ENCODE measurements at places on chromosomes 1 and 21. TPM values are rescaled to one million over a fixed set of nuclear protein-coding genes. Genes with fewer than 3 reads are reported as not detected.
A peak's percentile ranks its signal among the peaks of the same experiment; 100 is the strongest.

TP73 gene
- total RNA-seq: 0.65 TPM

- H3K27ac ChIP-seq: no peak overlapping the region
- H3K27me3 ChIP-seq: no peaks in the 10 kb centered on the region
- H3K4me1 ChIP-seq: peaks cover 26% of the 10 kb centered on the region
- H3K36me3 ChIP-seq: peaks cover 4% of the 10 kb centered on the region
Measured at GRCh38 chr1:168312718-168313604, 32.3 kb downstream of the TBX19 start.

GRCh38 chr1:27521861-27522431 is 32.0 kb upstream of the WASF2 start:
- H3K4me1 ChIP-seq: peaks cover 89% of the 10 kb centered on the region
- DNase-seq: no peak
- H3K4me3 ChIP-seq: peak overlapping the region; percentile 94
- H3K36me3 ChIP-seq: peaks cover 2% of the 10 kb centered on the region
- H3K27ac ChIP-seq: peak overlapping the region; percentile 81

- peaks cover 5% of the 10 kb centered on the region for H3K27me3 ChIP-seq
- H3K4me3 ChIP-seq: no peak overlapping the region
- H3K4me1 ChIP-seq: no peaks in the 10 kb centered on the region
- no peak overlapping the region for H3K27ac ChIP-seq
- peaks cover 4% of the 10 kb centered on the region for H3K36me3 ChIP-seq
Measured at GRCh38 chr1:114820392-114820791, 34.3 kb upstream of the SYCP1 start.

DNA sequence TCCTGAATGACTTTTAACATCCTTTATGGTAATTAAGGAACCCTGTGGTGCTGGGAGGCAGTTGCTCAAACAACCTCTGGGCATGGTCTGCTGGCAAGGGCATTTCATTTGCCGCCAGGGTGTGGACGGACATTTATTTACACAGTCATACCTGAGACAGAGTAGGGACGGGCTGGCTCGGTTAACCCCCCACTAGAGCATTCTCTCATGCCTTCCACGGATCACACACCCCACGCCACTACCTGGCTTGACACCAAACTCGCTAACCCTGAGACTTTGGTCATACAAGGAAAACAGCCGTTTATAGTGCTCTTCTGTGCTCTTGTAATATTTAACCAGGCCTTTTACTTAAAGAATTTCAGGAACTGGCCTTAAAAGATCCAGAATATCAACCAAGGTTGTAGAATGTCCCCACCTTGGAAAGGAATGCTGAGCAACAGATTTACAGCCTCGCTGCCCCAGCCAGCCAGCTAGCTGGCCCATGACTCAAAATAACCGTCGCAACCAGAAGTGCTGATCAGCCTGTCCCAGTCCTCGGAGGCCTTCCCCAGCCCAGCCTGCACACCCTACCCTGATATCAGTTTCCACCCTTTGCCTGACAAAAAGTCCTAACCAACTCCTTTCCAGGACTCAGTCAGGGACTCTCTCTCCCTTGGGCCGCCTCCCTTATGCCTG is 6.5 kb upstream of the PDXK start:
- no peak for DNase-seq
- peaks cover 9% of the 10 kb centered on the region for H3K4me1 ChIP-seq
- H3K27ac ChIP-seq: no peak overlapping the region
